ENCODE measurements at places on chromosomes 12 and 14.

DNA sequence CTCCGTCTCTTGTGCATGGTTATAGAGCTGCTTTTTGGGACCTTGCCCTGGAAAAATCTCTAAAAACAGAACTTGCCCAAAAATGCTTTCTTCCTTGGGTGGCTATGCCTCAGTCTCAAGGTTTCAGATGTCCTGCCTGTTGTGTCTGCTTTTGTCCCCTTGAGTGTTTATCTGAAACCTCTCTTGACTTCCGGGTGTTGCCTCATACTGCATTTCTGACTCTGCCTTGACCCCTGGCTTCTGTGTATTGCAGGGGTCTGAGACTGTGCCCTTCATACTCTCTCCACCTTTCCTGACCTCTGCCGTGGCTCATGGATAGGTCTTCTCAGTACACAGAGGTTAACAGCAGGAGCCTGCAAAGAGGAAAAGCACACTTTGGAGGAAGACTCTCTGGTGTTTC is 124.8 kb upstream of the NTF3 start:
- DNase-seq: no peak

DNA sequence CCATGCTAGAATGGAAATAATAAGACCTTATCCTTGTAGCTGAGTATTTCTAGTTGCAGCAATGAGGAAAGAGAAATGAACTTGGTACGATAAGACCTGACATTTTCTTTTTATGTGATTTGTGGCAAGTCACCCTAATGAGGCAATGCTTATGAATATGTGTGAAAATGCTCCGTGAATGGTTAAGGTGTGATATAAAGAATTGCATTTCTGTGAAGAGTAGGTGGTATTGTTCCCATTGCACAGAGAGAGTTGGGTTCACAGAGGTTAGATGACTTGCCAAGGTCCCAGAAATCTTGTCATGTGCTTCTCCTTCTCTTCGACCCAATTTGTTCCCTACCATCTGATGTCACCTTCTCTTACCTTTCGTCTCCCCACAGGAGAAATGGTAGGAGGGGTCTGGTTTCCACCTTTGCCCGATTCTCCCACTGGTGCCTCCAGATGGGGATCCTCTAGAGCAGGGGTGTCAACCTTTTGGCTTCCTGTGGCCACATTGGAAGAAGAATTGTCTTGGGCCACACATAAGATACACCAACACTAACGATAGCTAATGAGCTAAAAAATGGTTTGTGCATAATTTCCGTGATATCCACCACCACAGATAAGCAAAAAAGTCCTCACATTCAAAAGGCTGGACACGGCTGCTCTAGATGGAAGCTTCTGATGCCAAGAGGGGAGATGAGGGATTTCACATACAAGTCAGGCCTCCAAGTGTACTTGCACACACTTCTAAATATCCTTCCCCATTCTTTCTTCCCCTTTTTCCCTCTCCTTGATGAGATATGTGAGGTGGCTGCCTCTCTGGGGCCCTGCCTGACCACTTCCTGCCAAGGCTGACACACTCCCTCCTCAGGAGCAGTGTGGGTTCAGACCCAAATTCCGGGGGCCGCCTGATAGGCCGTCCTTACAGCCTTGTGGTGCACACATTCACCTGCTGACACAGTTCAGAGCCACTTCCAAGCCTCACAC is 96.1 kb downstream of the PLXNC1 start:
- no peak for DNase-seq

GRCh38 chr14:57961786-57962060 is 95.8 kb upstream of the SLC35F4 start:
- DNase-seq: no peak

DNA sequence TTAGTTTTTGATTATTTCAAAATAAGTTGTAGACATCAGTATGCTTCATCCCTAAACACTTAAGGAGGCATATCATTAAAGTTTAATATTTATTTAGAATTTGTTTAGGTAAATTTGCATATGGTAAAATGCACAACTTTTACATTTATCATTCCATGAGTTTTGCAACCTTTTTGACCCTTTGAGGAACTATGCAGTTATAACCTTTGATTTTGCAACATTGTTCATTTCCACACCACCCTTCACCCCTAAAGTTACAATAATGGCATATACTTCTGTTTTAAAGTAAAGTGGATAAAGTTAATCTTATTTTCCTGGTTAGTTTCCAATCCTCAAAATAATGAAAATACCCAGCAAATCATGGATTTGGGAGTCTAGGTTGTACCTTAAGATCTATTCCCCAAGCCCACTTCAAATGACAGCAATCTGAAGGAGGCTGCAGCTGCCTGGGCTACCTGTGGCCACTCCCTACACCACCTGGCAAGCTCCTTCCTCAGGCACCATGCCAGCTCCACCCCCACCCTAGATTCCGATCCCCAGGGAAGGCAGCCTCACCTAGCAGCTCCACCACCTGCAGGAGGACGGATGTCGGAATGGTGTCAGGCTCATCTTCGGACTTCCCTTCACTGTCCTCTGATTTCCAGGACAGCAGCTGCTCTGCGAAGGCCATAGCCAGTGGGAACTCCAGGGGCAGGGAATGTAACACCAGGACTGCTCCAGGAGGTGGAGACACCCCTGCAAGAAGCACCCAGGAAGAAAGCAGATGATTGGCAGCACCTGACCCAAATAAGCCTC is 65.1 kb downstream of the TRAFD1 start:
- peak; percentile 81 for DNase-seq

- DNase-seq: no peak
These were observed 120.0 kb downstream of the PRICKLE1 start for GRCh38 chr12:42469355-42470175.

- no peak for DNase-seq
These were observed 1141.2 kb upstream of the TMEM132C start for GRCh38 chr12:127125607-127126259.

DNA sequence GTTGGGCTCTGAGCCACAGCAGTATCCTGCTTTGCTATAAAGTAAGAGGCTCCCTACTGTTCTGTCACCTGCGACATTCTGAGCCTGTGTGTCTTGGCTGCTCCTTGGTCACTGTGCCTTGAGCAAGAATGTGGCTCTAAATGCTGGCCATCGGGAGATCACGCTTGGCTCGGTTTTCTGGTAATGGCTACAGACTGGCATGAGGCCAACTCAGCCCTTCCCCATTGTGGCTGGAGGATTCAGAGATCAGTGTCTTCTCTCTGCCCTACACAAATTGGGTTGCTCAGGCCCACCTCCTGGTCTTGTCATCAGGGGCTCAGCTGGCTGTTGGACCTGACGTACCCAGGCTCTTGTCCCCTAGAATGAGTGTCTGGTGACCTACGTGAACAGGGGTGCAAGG is 94.5 kb downstream of the PLXNC1 start:
- DNase-seq: no peak

DNA sequence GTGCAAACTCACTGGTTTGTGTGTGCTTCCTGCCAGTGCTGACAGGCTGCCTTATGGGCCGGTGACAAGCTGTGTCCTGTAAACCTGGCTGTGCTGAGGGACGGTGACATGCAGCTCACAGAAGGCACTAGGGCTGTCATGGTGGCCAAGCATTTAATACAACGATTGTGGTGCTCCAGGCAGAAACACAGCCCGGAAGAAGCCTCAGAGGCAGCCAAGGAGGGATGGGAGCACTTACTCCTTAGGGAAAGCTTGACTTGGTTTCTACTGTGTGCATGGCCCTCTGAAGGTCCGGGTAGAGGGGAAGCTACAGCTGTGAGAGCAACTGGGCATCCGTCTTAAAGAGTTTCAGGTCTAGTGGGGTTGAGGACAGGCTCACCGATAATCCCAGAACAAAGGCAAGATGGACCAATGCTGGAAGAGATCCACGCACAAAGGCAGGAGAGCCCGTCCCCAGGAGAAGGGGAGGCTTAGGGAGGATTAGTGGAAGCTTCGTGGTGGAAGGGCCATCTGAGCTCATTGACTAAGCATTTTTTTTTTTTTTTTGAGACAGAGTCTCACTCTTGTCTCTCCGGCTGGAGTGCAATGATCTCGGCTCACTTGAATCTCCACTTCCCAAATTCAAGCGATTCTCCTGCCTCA is 10.7 kb upstream of the MCRS1 start:
- DNase-seq: no peak

DNA sequence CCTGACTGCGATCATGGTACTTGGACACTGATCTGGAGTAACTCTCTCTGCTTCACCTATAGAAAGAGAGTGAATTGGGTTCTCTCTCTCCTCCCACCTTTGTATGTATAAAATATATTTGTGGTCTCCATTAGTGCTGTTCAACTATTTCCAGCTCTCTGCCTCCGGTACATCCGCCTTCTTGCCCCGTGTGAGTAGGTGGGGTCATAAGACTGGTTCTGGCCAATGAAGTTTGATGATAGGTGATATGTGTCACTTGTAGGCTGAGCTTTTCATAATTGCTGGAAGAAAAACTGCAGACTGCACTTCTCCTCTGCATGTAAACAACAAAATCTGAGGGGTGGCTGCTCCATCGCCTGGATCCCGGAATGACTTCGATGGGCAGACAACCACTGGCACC is 210.4 kb downstream of the EXOC5 start:
- peak; percentile 86 for DNase-seq

DNA sequence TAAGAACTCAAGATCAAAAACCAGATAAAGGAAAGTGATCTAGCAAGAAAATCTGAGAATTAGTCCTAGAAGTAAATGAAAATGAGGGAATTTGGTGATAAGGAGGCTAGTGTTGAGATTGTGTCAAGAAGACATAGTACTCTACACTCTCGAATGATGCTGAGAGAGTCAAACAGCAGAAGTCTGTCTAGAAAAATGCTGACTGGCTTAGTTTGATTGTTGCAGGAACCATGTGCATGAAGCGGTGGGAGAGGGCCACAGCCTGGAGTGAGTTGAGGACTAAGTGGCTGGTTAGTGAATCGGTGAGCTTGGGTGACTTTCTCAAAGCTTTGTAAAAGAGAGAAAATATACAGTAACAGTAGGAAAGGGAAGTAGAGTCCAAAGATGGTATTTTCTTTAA is 124.5 kb downstream of the LRIG3 start:
- no peak for DNase-seq
